ENCODE measurements at places on chromosomes 16 and 17.

DNA sequence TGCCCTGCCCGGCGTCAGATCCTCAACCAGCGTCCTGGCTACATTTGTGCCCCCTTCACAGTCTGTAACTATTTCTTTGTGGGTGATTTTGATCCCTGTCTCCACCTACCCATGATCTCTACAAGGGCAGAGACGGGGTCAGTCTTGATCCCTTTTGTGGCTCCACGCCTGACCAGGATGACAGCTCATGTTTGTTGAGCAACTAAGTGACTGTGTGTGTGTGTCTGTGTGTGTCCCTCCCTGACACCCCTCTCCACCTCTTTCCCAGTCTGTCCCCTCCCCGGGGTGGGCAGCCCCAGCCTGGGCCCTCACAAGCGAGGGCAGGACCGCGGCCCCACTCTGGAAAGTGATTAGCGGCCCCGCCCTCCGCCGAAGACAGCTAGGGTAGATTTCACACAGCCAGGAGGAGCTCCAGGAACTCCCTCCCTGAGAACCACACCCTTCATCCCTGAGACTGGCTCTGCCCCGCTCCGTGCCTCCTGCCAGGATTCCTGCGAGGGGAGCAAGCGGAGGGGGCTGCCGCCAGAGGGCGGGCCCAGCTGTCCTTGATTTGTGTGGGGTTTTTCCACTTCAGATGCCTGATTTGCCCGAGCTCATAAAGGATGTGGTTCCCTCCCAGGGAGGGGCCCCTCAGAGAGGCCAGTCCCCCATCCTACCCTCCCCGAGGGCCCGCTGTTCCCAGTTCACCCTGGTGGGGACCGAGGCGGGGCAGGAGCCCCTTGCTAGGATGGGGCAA is 5.3 kb upstream of the HS3ST6 start:
- peak; percentile 80 for DNase-seq

DNA sequence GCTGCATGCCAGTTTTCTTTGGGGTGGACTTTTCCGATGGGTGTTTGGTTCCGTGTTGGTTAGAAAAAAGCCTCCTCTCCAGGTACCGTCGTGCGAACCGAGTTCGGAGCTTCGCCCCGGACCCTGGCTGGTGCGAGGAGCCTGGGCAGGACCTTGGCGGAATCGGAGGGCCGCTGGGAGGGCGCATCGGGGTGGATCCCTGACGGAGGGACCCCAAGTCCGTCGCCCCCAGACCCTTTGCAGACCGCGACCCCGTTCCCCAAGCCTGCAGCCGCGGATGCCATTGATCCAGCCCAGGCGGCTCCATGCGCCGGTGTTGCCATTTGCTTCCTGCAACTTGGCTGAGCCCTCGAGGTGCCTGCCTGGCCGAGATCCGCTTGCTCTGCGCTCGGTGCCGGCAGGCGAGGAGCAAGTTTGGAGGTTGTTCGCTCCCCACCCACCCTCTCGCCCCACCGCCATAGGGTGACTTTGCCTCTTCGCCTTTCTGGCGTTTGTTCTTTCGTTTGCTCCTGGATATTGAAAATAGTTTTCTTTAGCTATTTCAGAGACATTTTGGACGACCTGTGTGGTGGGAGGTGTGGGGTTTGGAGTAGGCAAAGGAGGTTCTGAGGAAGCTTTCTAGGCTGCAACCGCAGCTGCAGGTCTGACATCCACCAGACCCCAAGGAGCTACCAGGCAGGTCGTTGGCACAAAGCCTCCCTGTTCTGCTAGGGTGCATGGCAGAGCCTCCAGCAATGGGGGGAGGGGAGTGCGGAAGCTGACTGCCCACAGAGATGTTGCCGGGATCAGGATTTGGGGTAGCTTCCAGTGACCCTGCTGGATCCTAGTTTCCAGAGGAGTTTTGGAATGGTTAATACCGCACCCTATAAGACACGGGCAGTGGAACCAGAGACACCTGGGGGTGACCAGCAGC is 58.2 kb downstream of the RAP1GAP2 start:
- peak; percentile 80 for DNase-seq

GRCh38 chr17:6059406-6059805 is 10.8 kb upstream of the WSCD1 start:
- no peak for DNase-seq

DNA sequence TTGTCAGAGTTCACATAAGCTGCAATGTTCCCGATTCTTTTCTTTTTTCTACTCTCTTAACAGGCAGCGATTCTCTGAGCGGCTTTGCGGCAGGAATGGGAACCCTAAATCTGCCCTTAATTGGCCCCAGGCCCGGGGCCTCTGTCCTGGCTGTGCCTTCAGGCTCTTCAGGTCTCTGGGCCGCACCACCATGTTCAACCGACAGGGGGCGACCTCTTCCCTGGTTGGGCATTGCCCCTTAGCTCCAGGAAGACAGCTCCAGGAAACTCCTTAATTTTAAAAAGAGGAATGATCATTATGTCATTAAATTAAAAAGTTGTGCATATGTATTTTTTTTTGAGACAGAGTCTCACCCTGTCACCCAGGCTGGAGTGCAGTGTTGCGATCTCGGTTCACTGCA is 20.3 kb downstream of the CACNG5 start:
- no peak for DNase-seq

DNA sequence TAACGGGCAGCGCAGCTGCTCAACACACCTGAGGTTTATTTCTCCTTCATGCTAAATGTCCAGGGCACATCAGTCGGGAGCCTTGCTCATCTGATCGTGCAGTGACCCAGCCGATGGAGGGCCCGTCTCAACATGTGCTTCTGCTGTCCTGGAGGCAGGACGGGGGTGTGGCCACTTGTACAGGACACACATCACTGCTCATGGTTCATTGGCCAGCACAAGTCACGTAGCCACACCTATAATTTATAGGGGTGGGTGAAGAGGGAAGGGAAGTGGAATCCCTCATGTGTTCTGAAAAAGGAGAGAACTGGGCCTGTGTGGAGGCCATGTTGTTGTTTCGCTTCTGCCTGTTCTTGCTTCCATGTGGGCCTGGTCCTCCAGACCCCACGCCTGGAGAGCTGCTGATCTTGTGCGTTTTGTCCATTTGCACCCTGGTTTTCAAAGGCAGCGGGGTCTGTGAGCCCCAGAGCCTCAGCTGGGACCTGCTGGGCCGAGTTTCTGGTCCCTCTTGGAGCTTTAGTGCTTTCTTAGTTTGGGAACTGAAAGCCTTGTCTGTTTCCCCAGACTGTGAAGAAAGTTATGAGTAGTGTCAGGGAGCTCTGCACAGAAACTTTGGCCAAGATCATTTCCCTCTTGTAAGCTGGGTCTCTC is 60.5 kb downstream of the CMIP start:
- DNase-seq, result no peak

- DNase-seq, result no peak
Observed at GRCh38 chr17:74922172-74922571, 883 bp downstream of the USH1G start.

- no peak for DNase-seq
Observed at GRCh38 chr17:39979893-39980350, 685 bp upstream of the PSMD3 start.

- DNase-seq, result peak; percentile 85
Observed at GRCh38 chr16:85912211-85912974, 13.4 kb downstream of the IRF8 start.

DNA sequence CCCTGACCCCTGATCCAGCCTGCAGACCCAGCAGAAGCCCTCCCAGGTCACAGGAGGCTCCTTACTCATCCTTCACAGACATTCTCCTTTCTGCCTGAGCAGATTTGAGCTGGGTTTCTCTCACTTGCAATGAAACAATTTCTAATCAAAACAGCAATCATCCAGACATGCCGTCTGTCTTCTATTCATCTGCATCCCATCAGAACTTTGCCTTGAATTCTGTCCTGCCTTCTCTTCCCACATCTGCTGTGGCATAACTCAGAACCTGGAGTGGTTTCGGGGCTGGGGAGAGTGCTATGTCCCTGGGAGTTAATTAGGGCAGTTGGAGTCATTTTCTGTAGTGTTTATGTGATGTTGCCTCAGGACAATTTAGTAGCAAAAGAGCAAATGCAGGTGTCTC is 278.6 kb downstream of the CBLN1 start:
- DNase-seq, result no peak

- no peak for DNase-seq
Observed at GRCh38 chr16:74601126-74601871, 5.6 kb downstream of the GLG1 start.

Measured in stomach (tissue), 19 donors.